ENCODE measurements at places on chromosomes 6 and 20.

DNA sequence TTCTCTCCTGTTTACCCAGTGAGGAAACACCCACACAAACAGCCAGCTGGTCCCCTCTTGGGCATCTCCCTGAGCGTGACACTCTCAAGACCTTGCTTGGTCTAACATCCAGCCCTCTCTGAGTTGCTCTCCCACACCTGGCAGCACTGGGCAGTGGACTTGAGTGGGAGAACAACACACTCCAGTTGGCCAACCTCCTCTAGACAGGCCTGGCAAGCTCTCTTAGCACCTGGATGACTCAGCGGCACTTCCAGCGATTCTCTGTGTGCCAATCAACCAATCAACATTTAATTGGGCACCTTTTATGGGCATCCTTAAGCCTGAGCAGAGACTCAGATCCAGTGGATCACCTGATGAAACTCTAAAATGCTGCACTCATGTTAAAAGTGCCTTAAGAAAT lies 76.6 kb upstream of the QKI start:
- no peak for DNase-seq

GRCh38 chr20:48463096-48463720 lies 364.6 kb downstream of the PREX1 start:
- no peak for DNase-seq

GRCh38 chr6:111748231-111748647 lies 125.0 kb downstream of the FYN start:
- DNase-seq: no peak

DNA sequence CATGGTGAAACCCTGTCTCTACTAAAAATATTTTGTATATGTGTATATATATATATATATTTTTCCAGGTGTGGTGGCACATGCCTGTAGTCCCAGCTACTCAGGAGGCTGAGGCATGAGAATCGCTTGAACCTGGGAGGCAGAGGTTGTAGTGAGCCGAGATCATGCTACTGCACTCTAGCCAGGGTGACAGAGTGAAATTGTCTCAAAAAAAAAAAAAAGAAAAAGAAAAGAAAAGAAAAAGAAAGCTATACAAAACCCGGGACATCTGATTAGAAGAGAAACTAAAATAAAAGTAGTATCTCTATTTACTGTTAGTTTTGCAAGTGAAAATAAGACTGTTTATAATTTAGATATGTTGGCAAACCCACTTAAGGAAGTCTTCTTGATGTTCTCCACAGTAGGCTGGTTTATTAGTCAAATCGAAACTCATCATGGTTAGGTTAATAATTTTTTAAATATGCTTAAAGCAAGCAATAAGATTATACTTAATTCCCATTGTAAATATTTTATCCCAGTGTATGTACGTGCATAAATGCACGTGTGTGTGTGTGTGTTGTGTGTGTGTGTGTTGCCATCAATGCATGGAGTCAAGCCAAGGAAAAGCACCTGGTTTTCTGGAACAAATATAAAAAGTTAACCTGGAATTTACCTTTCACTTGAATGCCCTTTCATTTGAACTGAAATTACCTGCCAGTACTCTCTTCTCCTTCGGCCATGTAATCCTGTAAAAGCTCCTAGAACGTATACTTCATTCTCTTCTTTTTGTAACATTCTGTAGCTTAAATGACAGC lies 7.1 kb downstream of the VNN2 start:
- no peak for DNase-seq

- no peak for DNase-seq
Observed at GRCh38 chr20:50676858-50677257, 14.5 kb downstream of the RIPOR3 start.

DNA sequence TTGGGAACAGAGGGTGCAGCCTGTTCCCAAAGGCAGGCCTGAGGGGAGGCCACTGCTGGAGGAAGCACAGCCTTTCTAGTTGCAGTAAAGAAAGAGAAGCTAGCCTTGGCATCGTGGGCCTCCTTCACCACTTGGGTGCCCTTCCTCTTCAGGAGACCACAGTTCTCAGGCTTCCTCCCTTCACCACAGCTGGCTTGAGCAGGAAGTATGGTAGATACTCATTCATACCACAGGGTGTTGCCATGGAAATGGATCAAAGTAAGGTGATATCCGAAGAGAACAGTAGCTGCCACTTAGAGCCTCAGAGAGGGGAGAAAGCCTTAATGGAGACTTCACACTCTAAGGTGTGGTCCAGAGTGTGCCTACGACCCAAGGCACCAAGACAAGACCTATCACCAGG lies 120.4 kb upstream of the RIPOR2 start:
- no peak for DNase-seq

Data from SK-N-MC (cell line).